ENCODE measurements at places on chromosomes 7 and 10. TPM values are rescaled to one million over a fixed set of nuclear protein-coding genes. Genes with fewer than 3 reads are reported as not detected.

AQP1 gene
- polyA plus RNA-seq, result 245 TPM

GRCh38 chr7:44629829-44630522 lies 23.5 kb downstream of the OGDH start:
- DNase-seq, result no peak

DNA sequence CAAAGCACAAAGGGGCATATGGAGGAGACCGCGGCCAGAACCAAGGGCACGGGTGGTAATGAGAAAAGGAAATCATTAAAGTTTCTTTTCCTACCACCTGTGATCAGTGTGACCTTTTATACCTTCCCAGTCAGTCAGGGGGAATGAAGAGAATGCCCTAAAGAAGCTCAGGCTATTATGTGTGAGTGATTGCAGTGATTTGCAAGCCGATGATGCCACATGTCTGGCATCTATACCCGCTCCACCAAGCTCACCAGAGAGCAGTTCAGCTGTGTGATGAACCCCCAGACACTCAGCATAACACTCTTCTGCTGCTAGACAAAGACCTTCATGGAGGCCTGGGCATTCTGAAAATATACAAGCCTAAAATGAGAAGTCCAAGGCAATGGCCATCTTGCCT lies 106.2 kb upstream of the AGK start:
- DNase-seq, result no peak

GHRHR gene
- polyA plus RNA-seq, result not detected
